ENCODE measurements at places on chromosomes 6 and 20.
A peak's percentile ranks its signal among the peaks of the same experiment; 100 is the strongest.

DNA sequence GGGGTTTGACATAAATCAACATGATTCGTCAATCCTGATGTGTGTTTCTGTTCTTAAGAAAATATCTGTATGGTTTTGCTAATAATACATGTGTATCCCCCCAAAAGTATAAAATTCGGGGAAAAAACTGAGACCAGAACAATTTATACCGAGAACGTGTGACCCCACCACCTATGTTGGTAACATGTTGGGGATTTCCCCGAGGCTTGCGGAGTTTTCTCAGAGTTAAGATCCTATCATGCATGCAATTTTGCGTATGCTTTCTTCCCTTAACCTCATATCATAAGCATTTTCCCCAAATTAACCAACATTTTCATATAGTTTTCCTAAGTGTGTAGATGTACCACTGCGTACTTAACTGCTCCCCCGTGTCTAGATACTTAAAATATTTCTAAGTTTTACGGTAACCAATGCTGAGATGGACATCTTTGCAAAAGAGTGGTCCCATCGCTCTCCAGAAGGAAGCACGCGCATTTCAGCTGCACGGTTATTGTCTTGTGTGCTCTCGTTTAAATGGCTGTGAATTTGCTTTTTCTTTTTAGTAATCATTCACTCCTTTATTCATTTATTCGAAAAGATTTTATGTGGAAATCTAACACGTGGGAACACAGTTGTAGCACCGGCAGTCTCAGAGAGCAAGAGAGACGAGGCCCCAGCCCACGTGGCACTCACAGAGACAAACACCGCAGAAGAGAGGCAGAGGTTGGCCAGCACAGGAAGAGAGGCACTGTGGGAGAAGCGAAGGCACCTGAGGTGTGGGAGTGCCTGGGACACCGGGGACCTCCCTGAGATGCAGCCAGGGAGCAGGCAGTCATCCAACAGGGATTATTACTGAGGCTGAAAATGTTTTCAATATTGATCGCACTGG lies 13.2 kb upstream of the IRF4 start:
- DNase-seq, result no peak

DNA sequence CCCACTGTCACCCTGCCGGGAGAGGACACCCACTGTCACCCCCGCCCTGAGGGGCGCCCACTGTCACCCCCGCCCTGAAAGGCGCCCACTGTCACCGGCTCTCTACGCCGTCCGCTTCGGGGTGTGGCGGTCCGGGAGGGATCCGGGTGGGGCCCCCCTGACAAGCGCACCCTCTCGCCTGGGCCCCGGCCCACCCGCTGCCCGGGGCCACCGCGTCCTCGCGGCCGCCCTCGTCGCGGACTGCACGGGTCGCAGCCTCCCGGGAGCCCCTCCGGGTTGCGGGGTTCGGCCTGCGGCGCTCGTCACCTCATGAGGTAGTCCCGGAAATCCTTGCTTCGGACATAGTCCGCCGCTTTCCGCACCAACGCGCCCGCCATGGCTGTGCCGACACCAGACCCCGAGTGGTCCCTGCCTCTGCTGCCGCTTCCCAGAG lies 224 bp downstream of the MPC1 start:
- DNase-seq, result no peak

- no peak for DNase-seq
These were observed 557.2 kb downstream of the EYS start for GRCh38 chr6:65149841-65150240.

DNA sequence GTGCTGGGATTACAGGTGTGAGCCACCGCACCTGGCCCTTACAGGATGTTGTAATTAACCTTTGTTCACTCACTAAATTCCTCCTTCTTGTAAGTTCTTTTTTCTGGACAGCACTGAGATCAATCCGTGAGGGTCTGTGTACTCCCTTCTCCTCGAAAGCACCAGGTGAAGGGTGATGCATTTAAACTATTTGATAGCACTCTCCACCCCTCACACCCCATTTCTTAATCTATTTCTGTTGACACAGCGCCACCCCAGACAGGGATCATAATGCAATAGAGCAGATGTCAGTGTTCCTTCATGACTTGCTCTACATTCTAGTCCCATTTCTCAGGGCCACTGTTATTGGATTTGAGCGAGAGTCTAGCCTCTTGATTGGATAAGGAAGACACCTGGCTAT lies 46.3 kb downstream of the PPP1R14C start:
- DNase-seq, result no peak

- DNase-seq, result no peak
These were observed 250.6 kb downstream of the FARS2 start for GRCh38 chr6:5511954-5512353.

- no peak for DNase-seq
These were observed 697.4 kb downstream of the PTPRT start for GRCh38 chr20:42492290-42492689.

- DNase-seq, result peak; percentile 24
These were observed 16.2 kb upstream of the BLCAP start for GRCh38 chr20:37543828-37544227.

- no peak for DNase-seq
These were observed 10.4 kb upstream of the RNF182 start for GRCh38 chr6:13914351-13914750.

DNA sequence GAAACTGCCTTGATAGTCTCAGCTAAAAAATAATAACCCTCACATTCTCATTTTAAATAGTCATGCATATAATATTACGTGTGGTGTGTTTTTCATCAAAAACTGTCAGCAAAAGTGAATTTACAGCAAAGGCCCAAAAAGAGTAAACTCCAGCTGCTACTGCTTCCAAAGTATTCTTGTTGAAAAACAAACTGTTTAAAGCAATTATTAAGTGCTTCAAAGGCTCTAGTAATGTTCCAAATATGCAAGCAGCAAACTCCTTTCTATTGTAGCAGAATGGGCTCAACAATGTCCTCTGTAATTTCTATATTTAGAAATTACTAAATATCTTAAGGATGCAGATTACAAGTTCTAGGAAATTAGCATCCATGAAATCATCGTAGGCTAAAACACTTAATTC lies 280.0 kb upstream of the TBX18 start:
- peak; percentile 10 for DNase-seq

DNA sequence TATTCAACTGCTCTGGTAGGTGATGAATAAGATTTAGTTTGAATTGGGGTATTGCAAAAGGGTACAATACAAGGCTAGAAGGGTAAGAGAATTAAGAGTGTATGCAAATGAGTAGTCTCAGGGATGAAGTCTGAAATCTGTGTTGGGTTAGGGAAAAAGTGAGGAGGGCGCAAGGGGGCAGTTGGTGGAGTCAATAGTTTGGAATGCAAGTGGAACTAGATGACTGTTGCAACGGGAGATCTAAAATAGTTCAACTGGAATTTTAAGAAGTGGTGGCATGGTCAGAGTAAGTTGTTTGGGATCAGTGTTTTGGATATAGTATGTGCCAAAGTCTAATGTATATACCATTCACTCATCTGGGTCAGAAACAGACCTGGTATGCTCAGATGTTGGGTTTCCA lies 329.6 kb downstream of the GJA1 start:
- no peak for DNase-seq

- no peak for DNase-seq
These were observed 63.0 kb downstream of the SLC22A23 start for GRCh38 chr6:3393836-3394202.

DNA sequence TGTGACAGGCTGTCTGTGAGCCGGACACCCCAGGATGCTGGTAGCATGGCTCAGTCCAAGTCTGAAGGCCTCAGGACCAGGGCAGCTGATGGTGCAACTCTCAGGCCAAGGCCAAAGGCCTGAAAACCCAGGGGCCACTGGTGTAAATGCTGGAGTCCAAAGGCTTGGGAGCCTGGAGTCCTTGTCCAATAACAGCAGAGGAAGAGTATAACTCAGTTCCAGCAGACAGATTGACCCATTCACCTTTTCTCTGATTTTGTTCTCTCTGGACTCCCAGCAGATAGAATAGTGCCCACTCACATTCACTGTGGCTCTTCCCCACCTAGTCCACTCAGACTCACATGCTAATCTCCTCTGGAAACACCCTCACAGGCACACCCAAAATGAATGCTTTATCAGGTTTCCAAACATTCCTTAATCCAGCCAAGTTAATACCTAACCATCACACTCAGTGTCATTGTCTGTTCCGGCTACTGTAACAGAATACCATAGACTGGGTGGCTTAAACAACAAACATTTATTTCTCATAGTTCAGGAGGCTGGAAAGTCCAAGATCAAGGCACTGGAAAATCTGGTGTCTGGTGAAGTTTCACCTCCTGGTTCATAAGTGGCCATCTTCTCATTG lies 5.0 kb upstream of the TRAF3IP2 start:
- DNase-seq, result no peak

- no peak for DNase-seq
These were observed 164.2 kb upstream of the TCF21 start for GRCh38 chr6:133724726-133725125.

- DNase-seq, result no peak
These were observed 1107.1 kb upstream of the EYS start for GRCh38 chr6:66814156-66814555.

DNA sequence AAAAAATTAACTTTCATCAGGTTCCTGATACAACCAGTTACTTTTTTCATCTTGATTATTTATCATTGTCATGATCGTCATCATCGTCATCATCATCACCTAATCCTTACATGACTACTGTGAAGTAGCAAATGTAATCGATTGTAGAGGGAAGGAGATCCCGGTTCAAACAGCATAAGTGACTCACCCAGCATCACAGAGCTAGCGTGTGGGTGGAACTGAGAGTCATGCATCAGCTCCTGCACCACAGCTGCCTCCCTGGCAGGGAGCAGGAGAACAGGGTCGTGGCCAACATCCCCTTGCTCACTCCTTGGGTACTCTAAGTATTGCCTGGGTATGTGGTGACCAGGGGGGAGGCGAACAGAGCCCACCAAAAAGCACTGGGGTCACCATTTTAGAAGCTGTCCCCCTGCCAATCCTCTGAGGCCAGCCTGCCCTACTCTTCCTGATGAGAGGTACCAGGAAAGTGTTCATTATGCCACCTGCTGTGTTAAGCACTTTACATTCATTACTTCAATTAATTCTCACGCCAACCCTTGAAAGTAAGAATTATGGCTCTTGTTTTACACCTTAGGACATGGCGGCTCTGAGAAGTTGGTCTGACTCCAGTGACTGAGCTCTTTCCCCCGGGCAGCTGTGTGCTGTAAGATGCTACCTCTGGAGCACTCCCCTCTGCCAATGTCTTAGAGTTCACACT lies 425.2 kb downstream of the CD83 start:
- DNase-seq, result no peak

- DNase-seq, result peak; percentile 33
These were observed 34.6 kb downstream of the PPARD start for GRCh38 chr6:35377002-35377401.

GRCh38 chr6:132076452-132076851 lies 125.3 kb upstream of the CCN2 start:
- no peak for DNase-seq

GRCh38 chr6:106631346-106631745 lies 2.0 kb downstream of the QRSL1 start:
- DNase-seq, result no peak

DNA sequence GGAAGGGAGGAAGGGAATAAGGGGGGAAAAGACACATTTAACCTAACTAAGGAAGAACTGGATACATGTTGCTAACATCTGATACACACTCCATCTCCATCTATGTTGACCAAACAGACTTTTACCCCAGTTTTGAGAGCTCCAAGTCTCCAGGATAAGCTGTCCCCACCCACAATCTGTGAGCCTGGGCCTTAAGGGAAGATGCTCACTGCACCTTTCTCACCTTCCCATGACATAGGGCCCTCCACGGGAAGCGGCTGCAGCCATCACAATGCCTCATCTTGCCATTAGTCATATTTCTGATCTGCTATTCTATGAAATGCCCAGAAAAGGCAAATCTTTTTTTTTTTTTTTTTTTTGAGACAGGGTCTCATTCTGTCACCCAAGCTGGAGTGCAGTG lies 126.6 kb upstream of the SALL4 start:
- no peak for DNase-seq

- DNase-seq, result no peak
These were observed 45.2 kb downstream of the AKIRIN2 start for GRCh38 chr6:87656857-87657256.

- DNase-seq, result no peak
These were observed 46.6 kb upstream of the CCDC167 start for GRCh38 chr6:37546141-37546871.

- peak; percentile 52 for DNase-seq
These were observed 445.4 kb upstream of the DEFB115 start for GRCh38 chr20:30811885-30812671.

DNA sequence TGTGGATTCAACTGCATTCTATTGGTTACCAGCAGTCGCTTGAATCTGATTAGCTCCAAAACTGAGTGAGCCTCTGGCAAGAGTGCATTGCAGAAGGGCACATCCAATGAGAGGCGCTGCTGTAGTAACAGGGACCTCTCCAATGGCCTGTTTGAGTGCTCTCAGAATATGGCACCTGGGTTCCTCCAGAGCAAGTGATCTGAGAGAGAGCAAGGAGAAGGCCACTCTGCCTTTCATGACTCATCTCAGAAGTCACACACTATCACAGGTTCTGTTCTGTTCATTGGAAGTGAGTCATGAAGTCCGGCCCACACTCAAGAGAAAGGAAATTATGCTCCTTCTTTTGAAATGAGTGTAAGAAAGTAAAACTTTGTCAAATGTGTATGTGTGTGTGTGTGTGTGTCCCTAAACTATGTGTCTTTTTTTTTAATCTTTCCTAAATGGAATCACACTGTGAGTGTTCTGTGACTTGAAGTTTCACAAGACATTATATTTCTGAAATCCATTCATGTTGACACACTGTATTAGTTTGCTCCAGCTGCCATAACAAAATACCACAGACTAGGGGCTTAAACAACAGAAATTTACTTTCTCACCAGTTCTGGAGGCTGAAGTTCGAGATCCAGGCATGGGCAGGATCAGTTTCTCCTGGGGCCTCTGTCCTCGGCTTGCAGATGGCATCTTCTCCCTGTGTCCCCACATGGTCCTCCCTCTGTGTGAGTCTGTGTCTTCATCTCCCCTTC lies 138.3 kb upstream of the CDYL start:
- DNase-seq, result no peak

DNA sequence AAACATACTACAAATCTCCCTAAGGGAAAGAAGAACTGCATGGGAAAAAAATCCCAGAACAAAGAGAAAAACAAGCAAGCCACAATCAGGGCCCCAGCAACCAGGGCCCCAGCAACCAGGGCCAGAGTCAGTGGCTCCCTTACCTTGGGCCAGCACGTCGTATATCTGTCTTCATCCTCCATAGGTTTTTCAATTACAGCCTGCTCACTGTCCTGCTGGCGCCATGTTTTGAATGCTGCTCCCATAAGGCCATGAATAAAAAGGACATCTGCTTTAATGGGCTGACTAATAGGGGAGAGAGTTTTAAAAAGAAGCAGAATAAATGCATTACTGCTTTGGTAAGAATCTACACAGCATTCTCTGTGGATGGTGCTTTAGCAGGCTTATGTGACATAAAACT lies 49.2 kb downstream of the SERAC1 start:
- DNase-seq, result no peak

- DNase-seq, result peak; percentile 63
These were observed 1.3 kb downstream of the CARMIL1 start for GRCh38 chr6:25280344-25281074.

- no peak for DNase-seq
These were observed 254.4 kb upstream of the POU3F2 start for GRCh38 chr6:98579941-98580340.

All from eye (tissue), 1 donor.